ENCODE measurements at places on chromosomes 1 and 21. TPM values are rescaled to one million over a fixed set of nuclear protein-coding genes. Genes with fewer than 3 reads are reported as not detected.

C1orf115 gene
- total RNA-seq, result 29.7 TPM

LIN28A gene
- total RNA-seq, result not detected

DEPDC1 gene
- total RNA-seq, result 5.6 TPM

ZNF326 gene
- 8.0 TPM for total RNA-seq

SPRR1B gene
- total RNA-seq, result not detected

TRIM17 gene
- not detected for total RNA-seq

SPATA6 gene
- total RNA-seq, result 3.2 TPM

KLHDC9 gene
- total RNA-seq, result 0.66 TPM

MROH7 gene
- total RNA-seq, result 0.28 TPM

TRABD2B gene
- total RNA-seq, result under 0.01 TPM

SCNM1 gene
- 20.8 TPM for total RNA-seq

HMGB4 gene
- not detected for total RNA-seq

IFNLR1 gene
- 0.09 TPM for total RNA-seq

TP73 gene
- not detected for total RNA-seq

TNFSF4 gene
- total RNA-seq, result 51.6 TPM

SPATA17 gene
- 0.09 TPM for total RNA-seq

GCSAML gene
- total RNA-seq, result not detected

WNT4 gene
- total RNA-seq, result 0.09 TPM

KCNN3 gene
- total RNA-seq, result 0.09 TPM

TGFB2 gene
- total RNA-seq, result 56.2 TPM

NLRP3 gene
- total RNA-seq, result not detected

ZNF593OS gene
- total RNA-seq, result not detected

LHX8 gene
- total RNA-seq, result not detected

AKNAD1 gene
- not detected for total RNA-seq

C1orf185 gene
- not detected for total RNA-seq

GBP3 gene
- 33.7 TPM for total RNA-seq

DPYD gene
- total RNA-seq, result 52.9 TPM

SLFNL1 gene
- 0.28 TPM for total RNA-seq

DNAJC28 gene
- total RNA-seq, result 0.94 TPM

KPRP gene
- not detected for total RNA-seq

SELL gene
- 0.56 TPM for total RNA-seq

MAD2L2 gene
- total RNA-seq, result 31.2 TPM

RBP7 gene
- not detected for total RNA-seq

SON gene
- total RNA-seq, result 152 TPM

ACTL8 gene
- total RNA-seq, result not detected
